ENCODE measurements at places on chromosomes 1 and 21.

DNA sequence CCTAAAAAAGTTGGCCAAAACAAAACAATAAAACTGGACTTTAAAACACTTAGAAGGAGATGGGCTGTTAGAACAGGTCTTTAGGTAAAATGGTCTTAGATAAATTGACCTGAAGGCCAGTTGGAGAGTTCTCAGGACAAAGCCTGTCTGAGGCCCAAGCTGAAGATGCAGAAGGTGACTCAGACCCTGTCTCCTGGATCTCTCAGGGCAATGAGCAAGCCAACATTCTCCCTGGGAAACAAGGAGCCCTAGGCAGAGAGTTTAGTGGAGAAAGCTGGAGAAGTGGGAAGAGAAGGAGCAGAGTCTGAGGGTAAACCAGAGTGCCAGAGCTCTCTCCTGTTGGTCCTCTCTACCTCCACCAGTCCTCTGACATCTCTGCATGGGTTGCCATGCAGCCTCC, 70.1 kb downstream of the FCRL5 start:
- no peak for DNase-seq

- peak; percentile 45 for DNase-seq
Measured at GRCh38 chr1:58783090-58783992, 506 bp downstream of the JUN start.

- no peak for DNase-seq
Measured at GRCh38 chr1:79568411-79568810, 561.9 kb upstream of the ADGRL4 start.

DNA sequence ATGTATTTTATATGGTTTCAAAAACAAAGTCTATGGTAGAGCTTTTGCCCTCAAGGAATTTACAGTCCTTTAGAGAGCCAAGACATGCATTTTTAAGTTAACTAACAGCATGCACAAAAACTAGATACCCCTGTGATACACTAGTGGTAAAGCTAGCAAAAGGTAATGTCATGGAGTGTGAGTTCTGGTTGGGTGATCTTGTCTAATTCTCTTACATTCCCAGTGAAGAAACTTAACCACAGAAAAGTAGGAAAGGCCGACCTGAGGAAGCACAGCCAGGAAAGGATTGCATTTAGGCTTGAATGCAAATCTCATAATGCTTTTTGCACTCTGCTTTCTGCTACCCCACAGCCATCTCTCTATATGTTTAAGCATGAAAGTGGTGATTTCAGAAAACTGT, 202.2 kb downstream of the ROR1 start:
- no peak for DNase-seq

GRCh38 chr1:7915826-7916500, 24.7 kb downstream of the TNFRSF9 start:
- DNase-seq = no peak

- DNase-seq = no peak
Measured at GRCh38 chr1:203239526-203240305, 10.2 kb upstream of the CHIT1 start.

DNA sequence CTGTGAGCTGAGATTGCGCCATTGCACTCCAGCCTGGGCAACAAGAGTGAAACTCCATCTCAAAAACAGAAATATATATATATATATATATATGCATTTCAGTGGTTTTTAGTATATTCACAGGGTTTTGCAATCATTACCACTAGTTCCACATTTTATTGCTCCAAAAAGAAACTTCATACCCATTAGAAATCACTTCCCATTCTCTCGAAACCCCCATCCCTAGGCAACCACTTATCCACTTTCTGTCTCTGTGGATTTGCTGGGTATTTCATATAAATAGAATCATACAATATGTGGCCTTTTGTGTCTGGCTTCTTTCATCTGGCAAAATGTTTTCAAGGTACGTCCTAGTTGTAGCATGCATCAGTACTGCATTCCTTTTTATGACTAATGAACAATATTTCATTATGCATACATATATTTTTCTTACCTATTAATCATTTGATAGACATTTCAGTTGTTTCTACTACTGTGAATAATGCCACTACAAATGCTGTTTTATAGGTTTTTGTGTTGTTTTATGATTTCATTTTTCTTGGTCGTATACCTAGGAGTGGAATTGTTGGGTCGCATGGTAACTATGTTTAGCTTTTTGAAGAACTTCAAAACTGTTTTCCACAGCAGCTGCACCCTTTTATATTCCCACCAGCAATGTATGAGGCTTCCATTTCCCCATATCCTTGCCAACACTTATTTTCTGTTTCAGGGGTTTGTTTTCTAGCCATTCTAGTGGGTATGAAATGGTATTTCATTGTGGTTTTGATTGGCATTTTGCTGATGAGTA, 95.9 kb downstream of the PHTF1 start:
- no peak for DNase-seq
